ENCODE measurements at places on chromosomes 11 and 22.
A peak's percentile ranks its signal among the peaks of the same experiment; 100 is the strongest.

DNA sequence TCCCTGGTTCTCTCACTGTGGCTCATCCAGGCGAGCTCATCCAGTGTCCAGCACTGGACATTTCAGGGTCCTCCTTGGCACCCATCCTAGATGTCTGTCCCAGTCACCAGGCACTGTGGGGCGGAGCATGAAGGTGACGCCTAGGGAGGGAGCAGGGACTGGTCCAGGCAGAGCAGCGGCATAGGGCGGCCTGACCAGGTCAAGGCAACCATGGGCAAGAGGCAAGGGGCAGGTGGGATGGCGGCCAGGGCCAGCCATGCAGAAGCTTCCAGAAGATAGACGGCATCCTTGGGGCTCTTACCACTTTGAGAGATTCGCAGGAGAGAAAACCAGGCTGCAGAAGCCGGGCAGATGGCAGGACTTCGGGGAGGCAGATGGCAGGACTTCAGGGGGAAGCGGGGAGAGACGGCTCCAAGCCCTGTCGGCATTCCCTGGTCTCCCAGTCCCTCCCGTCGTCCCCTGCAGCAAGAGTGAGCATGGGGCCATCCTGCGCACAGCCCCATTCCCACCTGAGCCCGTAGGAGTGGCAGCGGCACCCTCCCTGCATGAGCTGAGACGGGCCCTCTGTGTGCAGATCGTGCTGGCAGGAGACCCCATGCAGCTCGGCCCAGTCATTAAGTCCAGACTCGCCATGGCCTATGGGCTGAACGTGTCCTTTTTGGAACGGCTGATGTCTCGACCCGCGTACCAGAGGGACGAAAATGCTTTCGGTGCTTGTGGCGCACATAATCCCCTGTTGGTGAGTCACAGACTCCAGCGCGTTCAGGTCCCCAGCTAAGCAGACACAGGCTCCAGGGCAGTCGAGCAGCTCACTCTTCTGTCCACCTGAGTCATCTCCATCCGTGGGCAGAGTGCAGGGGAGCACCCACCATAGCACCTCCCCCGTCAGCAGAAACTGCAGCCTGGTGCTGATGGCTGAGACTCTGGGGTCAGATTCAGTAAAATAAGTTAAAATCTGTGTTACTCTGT is 20.1 kb upstream of the PANX2 start:
- no peak for DNase-seq

DNA sequence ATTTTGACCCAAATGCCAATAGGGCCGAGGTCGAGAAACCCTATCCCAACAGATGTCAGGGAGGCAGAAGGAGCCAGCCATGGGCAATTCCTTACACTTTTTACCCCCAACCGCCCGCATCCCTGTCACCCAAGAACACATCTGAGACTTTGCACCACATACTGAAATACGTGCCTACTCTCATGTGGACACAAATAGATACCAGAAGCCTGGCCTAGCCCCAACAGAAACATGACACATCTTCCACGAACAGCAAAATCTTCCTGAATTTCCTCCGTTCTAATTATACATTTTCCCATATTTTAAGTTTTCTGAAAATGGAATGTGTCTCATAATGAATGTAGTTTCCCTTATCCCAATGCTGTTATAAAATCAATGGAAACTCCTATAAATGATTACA is 64.7 kb downstream of the SLC1A2 start:
- peak; percentile 81 for DNase-seq

DNA sequence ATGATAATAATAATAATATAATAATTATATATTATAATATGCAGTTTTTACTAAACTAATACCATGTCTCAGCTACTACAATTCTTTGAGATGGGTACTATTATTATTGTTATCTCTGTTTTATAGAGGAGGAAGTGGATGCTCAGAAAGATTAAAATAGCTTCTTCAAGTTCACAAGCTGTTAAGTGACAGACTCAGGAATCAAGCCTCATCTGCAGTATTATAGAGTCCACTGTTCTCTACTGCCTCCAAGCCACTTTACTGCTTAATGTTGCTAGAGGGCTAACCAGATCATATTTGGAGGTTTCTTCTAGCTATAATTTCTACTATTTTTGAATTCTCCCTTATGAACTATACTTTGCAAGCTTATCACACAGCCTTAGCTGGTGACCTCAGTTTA is 62.7 kb downstream of the CSTPP1 start:
- no peak for DNase-seq

DNA sequence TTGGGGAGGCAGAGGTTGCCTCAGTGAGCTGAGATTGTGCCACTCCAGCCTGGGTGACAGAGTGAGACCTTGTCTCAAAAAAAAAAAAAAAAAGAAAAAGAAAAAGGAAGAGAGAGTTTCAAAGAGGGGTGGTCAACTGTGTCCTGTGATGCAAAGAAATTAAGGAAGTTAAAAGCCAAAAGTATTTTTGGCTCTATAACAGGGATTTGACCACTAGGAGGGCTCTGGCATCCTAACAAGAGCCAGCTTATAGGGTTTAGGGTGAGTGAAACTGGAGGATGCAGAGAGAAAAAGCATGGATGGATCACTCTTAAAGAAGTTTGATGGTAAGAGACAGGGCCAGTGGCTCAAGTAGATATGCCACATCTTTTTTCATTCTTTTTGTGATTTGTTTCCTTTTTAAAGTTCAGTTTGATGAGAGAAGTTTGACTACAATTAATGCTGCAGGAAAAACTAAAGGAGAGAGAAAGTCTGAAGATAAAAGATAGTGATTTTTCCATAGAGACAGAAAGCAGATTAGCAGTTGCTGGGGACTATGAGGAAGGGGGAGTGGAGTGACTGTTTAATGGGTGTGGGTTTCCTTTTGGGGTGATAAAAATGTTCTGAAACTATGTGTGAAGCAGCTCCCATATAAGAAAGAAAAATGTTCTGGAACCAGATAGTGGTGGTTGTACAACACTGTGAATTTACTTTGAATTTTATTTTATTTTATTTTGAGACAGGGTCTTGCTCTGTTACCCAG is 11.1 kb upstream of the MICAL2 start:
- DNase-seq = no peak

DNA sequence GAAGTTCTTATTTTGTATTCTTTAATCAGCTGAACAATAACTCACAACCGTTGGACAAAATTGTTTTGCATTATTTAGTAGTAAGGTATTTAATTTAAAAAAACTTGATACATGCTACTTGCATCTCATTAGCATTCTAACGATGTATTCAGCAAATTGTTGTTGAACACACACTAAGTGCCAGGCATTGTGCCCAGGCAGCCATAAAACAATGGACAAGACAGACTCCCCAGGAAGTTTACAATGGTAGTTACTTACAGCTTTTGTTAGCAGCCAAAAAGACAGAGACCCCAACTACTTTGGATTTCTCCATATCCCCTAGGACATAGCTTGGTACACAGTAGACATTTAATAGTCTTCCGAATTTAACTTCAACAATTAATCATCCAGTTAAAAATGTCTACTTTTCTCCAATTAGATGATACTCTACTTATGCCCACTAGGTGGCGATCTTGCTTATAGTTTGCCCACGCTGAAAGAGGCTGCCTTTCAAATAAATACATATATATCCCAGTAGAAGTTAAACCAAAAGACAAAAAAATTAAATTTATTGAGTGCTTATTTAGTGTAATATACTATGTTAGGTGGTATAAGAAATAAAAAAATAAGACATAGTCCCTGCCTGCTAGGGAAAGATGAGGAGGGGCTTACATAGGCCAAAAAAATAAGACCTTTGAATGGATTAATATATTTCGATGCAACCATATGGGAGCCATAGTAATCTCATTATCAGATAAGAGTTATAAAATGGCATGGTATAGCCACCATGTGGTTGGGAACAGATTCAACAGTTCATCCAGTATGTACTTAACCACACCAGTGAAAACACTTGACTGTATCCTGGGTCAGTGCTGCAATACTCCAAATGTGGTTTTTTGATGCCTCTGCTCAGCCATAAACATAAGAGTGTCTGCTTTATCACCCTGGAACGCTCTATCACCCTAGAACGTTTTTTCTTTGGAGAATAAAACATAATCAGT is 2.0 kb upstream of the FJX1 start:
- DNase-seq = peak; percentile 85

- peak; percentile 20 for DNase-seq
Observed at GRCh38 chr11:63017306-63017974, 1.8 kb upstream of the SLC22A8 start.

- peak; percentile 69 for DNase-seq
Observed at GRCh38 chr22:36405671-36406538, 18.1 kb upstream of the MYH9 start.

DNA sequence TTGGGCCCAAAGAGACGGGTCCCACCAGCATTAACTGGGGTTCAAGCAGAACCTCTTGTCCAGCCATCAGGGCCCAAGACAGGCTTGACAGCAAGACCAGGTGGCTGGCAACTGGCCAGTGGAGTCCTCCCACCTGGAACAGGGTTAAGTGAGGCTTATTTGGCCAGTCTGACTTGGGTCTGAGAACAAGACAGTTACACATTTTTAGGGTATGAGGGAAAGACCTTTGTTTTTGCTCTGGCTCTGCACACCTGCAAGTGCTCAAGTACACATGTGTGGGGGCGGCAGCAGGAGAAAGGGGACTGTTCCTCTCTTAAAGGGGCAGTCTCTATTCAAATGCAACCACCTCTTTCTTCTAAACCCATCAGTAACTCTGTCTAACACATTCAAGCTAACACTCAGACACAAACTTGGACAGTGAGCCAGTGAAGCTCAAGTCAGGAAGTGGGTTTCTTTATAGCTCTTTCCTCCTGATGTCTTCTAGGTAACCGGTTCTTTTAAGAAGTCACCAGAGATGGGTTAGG is 116.2 kb downstream of the ETS1 start:
- DNase-seq = no peak

DNA sequence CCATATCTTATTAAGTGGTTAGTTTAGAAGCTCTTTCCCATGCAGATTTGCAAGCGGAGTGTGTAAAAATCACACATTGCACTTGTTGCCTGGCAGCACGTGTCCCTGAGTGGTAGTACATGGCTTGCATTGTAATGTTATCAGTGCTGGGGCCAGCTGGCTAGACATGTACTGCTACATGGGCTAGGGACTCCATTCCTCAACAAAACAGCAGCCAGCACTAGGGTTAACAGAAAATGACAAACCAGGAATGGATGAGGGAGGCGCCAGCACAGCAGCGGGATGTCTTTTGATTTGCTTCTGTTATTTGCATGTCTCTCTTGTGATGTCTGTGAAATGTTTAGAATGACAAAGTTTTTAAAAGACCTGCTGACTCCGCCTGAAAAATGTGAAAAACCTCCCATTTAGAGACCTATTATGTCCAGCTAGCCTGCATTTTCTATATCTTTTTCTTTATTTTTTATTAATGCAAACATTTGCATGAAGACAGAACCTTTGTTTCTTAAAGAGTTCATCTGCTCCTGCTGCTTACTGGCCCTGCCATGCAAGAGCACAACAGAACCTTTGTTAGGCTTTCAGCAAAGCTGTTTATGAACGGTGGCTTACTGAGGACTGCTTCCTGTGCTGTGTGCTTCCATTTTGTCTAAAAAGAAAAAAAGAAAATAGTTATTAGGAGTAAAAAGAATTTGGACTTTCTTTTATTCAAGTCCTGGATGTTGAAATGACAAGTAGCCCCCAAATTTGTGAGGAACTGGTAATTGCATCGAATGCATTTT is 40.7 kb downstream of the CSTPP1 start:
- no peak for DNase-seq

- no peak for DNase-seq
Observed at GRCh38 chr11:19779740-19780139, 67.1 kb downstream of the NAV2 start.

- DNase-seq = no peak
Observed at GRCh38 chr11:3834664-3835461, 5.9 kb downstream of the RHOG start.

- DNase-seq = no peak
Observed at GRCh38 chr11:40188848-40189247, 1270.6 kb downstream of the LRRC4C start.

DNA sequence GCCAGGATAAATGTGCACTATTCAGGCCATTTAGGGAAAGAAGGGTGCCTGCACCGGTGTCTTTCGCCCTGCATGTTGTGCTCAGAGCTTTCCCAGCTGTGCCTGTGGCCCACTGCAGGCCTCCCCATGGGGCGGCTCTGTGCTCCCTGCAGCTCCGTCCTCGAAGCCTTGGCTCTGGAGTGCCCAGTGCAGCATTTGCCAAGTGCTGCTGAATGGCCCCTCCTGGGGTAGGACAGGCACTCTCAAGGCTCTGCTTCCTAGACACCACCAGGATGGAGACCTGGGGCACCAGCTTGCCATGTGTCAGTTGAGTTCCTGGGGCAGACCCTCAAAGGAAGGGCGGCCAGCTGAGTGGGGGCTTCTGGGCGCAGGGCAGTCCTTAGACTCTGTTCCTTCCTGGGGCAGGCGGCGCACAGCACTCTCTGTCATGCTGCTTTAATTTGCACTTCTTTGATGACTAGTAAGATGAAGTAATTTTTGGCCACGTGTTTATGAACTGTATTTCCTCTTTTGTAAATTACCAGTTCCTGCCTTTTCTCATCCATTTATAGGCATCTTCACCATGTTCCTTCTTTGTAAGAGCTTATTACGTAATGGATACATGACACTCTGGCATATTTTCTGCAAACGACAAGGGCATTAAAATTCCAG is 32.1 kb upstream of the GNB1L start:
- peak; percentile 81 for DNase-seq

DNA sequence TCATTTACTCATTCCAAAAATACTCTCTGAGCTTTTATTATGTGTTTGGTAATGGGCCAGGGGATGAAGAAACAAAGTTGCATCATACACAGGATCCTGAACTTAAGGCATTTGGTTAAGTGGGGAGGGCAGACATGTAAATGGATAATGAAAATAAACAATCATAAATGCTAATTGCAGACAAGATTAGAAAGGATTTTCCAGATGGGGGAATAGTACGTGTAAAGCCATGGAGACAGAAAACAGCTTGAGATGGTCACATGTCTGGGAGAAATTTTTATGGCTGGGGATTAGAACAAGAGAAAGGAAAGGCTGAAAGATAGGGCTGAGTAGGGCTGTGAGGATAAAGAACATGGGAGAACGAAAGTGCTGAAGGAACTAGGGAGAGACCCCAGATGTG is 534.3 kb upstream of the LARGE1 start:
- DNase-seq = no peak

GRCh38 chr11:13944016-13944415 is 18.5 kb upstream of the SPON1 start:
- DNase-seq = no peak

DNA sequence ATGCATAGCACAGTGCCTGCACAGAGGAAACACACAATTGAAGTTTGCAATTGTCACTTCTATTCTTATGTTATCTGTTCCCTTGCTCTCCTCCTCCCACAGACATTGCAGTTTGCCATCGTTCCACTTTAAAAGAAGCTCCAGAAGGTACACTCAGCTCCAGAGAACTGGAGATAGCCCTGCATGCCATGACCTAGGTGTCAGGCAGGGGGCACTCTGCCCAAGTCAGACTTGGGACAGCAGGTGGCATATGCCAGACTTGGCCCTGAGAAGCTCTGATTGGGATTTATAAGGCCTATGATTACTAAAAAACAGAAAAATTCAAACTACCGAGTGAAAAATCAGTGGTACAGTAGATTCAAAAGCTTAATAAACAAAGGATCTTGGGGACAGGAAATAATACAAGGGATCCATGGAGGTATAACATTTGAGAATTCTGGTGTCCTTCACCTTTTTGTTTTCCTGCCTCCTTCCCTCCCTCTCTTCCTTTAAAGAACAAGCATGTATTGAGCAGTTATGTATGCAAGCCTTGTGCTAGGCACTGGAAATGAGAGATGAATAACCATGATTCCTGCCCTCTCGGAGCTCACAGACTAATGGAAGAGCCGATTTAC is 40.0 kb downstream of the TENM4 start:
- peak; percentile 31 for DNase-seq

All from foreskin fibroblast (primary cell).